ENCODE measurements at places on chromosomes 4 and X.
A peak's percentile ranks its signal among the peaks of the same experiment; 100 is the strongest.

GRCh38 chr4:82043809-82044137 is 330.0 kb downstream of the HNRNPD start:
- DNase-seq, result no peak

GRCh38 chrX:11419102-11419501 is 125.9 kb downstream of the AMELX start:
- DNase-seq, result no peak

- no peak for DNase-seq
Measured at GRCh38 chr4:103204111-103204510, 6.0 kb upstream of the CENPE start.

- no peak for DNase-seq
Measured at GRCh38 chr4:158133551-158133950, 39.3 kb downstream of the GASK1B start.

GRCh38 chrX:12949927-12950656 is 24.8 kb upstream of the TMSB4X start:
- DNase-seq, result peak; percentile 89

All from activated naive CD4-positive, alpha-beta T cell treated with anti-CD3 and anti-CD28 coated beads, Interleukin-2, amount 10 ng/mL, durations not matched to agents 7 days and 5 days (primary cell).